ENCODE measurements at places on chromosomes 12 and 14.

DNA sequence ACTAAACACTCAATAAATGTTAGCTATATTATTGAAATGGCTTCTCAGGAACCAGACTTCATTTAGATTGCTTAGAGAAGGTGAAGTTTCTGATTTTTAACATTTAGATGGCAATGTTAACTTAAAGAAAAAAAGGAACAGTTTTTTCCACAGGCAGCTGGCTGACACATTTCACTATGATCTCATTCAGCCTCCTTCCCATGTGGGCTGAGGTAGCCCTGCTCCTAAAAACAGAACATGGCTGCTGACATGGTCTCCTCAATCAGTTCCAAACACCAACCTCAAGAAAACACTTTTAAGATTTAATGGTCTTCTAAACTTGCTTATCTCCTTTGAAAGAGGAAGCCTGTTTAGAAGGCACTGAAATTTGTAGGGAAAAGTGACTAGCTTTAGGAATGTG lies 23.8 kb downstream of the GNS start:
- DNase-seq = no peak

GRCh38 chr12:63963868-63964267 lies 119.4 kb downstream of the SRGAP1 start:
- DNase-seq = no peak

DNA sequence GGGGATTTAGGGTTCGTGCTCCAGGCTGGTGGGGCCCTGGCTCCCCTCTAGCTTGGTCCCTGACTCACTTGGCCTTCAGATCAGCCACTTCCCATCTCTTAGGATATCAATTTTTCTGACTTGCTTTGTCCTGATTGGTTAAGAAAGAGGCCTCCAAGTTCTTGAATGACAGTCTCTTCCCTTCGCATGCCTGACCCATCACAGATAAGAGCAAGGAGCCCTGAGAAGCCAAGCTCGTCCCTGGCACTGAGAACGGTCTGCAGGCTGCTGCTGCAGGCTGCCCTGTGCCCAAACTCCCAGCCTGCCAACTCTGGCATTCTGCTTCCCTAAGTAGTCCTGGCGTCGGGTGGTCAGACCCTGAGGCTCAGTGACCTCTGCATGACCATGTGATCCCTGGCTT lies 794 bp upstream of the LRTM2 start:
- no peak for DNase-seq

DNA sequence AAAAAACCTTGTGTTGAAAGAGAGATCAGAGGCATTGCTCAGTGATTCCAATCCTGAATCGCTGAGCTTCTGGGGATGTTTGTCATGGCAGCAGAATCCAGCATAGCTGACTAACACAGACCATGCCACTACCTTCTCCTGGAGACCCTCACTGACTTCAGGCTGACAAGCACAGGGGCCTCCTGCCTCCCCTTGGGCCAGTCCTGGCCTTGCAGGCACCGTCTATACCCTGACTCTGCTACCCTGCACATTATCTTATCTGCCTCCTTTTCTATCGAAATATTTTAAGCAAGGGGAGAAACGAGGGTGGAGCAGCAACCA lies 139.8 kb downstream of the KIF26A start:
- DNase-seq = no peak

DNA sequence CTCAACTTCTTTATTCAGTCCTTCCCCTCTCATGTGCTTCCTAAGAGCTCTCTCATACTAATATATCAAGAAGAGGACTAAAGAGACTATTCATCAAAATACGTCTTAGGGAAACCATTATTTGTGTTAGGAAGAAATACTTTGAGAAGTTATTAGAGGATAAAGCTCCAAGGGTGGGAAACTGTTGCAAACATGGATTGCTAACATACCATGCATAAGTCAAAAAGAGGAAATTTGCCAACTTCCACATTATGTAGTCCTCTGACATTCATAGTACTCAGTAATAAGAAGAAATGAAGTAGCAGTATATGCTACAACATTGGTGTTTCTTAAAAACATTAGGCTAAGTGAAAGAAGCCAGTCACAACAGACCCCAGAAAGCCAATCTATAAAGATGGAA lies 128.8 kb upstream of the CLEC14A start:
- no peak for DNase-seq

DNA sequence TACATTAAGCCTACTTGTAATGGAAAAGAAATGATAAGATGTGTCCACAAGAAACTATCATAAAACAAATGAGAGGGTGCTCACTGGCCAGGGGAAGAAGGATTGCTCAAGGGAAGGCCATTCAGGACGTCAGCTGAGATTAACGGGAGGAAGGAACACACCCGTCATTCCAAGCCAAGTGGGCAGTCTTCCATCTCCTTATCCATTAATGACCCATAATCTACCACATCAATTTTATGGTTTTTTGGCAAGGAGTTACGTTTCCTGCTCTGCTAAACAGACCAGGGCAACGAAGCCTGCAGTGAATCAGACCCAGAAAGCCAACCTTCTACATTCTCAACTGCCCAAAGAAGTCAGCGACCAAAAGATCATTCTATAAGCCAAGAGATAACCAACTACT lies 25.1 kb downstream of the PRKAB1 start:
- DNase-seq = peak; percentile 62

DNA sequence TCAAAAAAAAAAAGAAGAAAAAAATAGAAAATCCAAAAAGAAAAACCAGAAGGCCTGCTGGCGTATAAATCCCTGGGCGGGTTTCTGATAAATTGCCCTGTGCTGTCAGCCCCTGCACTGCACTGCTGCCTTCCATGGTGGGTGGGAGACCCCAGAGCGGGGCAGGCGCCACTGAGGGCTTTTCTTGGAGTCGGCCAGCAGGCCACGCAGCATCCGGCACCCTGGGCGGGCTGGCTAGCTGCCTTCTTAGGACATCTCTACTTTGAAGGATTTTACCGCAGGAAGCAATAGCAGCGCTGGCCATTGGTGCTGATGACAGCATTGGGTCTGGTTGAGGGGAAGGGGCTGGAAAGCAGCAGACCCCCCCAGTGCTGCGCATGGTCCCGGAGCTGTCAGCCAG lies 29.1 kb downstream of the IL31 start:
- no peak for DNase-seq

All from T1000 (cell line).